ENCODE measurements at places on chromosomes 2 and 18. TPM values are rescaled to one million over a fixed set of nuclear protein-coding genes. Genes with fewer than 3 reads are reported as not detected.

- H3K36me3 ChIP-seq: no peaks in the 10 kb centered on the region
- no peaks in the 10 kb centered on the region for H3K27me3 ChIP-seq
- H3K4me1 ChIP-seq: peaks cover 3% of the 10 kb centered on the region
Observed at GRCh38 chr2:197024206-197024605, 97.7 kb upstream of the PGAP1 start.

DNA sequence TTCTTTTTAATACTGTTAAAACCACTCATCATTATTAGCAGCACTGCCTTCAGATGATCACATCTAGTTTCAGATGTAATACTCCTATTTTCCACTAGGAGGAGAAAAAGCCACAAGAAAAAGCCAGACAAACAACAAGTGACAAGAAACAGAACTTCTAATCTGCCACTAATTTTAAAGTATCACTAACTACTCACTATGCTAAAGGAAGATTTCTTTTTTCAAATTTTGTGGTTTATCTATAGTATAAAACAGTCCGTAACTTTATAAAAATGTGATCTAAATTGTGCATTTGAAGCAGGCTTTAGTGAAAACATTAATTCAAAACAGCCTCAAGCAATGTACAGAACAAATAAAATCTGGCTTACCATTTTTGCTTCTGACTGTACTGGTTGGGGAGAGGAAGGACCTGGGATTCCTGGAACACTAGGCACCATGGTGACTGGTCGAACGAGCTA, 56.8 kb downstream of the ATF2 start:
- peaks cover 48% of the 10 kb centered on the region for H3K36me3 ChIP-seq

GRCh38 chr2:36770542-36771287, 74.2 kb downstream of the VIT start:
- no peaks in the 10 kb centered on the region for H3K27me3 ChIP-seq
- DNase-seq: peak; percentile 76
- no peak overlapping the region for H3K27ac ChIP-seq
- H3K36me3 ChIP-seq: no peaks in the 10 kb centered on the region
- peaks cover 8% of the 10 kb centered on the region for H3K4me1 ChIP-seq

DNA sequence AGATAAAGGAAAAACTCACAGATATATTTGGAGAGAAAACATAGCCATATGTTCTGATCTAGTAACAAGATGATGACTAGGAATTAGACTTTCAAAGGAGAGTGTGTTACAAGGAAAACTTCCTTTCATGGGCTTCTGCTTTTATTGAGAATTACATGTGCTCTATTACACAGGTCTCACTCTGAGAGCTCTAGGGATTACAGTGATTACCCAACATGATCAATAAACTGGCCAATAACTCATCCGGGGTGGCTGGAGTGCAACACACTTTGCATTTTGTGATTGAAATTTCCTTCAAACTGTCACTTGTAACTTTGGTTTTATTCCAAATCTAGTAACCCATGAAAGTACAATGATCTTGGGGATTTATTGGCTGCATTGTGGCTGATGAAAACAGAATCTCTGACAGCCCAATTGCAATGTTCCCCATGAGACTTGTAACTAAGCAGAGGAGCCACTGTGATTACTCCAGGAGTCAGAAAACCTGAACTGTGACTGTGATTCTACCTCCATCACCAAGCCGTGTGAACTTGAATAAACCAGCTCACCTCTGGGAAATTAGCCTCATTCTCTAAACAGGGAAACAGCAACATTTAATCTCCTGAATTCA, 40.2 kb upstream of the LRRC30 start:
- no peaks in the 10 kb centered on the region for H3K4me1 ChIP-seq
- no peak overlapping the region for H3K4me3 ChIP-seq
- no peaks in the 10 kb centered on the region for H3K36me3 ChIP-seq
- no peaks in the 10 kb centered on the region for H3K27me3 ChIP-seq

DNA sequence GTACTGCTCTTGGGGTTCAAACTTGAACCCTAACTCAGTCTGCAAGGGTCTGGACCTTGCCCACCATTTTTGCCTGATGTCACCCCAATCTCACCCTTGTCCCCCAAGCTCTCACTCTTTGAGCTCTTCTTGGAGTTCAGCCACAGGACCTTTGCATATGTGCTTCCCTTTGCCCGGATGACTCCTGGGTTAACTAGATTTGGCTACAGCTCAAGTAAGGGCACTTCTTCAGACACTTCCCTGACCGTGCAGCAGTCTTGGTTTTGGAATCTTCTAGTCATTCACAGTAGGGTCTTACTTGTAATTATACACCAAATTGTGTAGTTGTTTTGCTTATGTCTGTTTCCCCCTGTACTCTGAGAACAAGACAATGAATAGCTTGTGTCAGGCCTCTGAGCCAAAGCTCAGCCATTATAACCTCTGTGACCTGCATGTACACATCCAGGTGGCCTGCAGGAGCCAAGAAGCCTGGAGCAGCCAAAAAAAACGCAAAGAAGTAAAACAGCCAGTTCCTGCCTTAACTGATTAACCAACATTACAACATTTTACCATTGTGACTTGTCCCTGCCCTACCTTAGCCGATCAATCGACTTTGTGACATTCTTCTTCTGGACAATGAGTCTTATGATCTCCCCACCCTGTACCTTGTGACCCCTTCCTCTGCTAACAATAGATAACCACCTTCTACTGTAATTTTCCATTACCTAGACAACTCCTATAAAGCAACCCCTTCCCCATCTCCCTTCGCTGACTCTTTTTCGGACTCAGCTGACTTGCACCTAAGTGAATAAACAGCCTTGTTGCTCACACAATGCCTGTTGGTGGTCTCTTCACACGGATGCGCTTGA, 1.0 kb upstream of the MOGAT1 start:
- no peaks in the 10 kb centered on the region for H3K4me1 ChIP-seq
- no peak overlapping the region for H3K4me3 ChIP-seq
- H3K36me3 ChIP-seq: no peaks in the 10 kb centered on the region
- DNase-seq: no peak
- no peak overlapping the region for H3K27ac ChIP-seq

- peak overlapping the region; percentile 73 for H3K4me3 ChIP-seq
- peak overlapping the region; percentile 88 for H3K27ac ChIP-seq
- no peaks in the 10 kb centered on the region for H3K36me3 ChIP-seq
- H3K27me3 ChIP-seq: no peaks in the 10 kb centered on the region
- peaks cover 21% of the 10 kb centered on the region for H3K4me1 ChIP-seq
Observed at GRCh38 chr2:189440644-189440946, 679 bp upstream of the WDR75 start.

DNA sequence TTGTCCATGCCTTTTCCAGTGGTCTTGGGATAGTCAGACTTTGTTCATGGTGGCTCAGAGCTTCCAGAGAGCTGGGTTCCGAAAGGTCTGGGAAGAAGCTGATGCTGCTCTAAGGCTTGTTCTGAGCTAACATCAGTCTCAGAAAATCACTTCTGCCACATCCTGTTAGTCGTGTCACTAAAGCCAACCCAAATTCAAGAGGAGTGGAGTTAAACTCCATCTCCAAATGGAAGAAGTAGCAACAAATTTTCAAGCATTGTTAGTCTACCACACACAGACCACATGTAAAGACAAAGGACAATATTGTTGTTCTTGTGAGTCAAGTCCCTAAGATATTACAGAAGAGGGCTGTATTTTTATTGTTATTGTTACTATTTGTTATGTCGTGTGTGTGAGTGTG, 77.8 kb downstream of the PID1 start:
- H3K36me3 ChIP-seq: no peaks in the 10 kb centered on the region
- H3K4me3 ChIP-seq: no peak overlapping the region
- H3K27ac ChIP-seq: no peak overlapping the region
- H3K4me1 ChIP-seq: no peaks in the 10 kb centered on the region
- no peaks in the 10 kb centered on the region for H3K27me3 ChIP-seq

DNA sequence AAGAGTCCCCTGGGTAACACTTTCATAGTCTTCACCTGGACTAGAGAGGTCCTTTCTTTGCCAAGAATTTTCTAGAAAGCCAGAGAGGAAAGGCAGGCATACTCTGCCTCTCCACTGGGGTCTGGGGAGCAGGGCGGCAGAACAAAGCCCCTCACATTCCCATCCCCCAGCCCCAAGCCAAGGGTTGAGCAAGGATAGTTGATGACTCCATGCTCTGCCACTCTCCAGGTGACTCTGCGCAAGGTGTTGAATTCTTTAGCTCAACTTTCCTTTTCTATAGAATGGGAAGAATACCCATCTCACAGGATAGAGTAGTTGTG, 2.9 kb upstream of the GDF7 start:
- peaks cover 95% of the 10 kb centered on the region for H3K27me3 ChIP-seq
- no peaks in the 10 kb centered on the region for H3K36me3 ChIP-seq
- H3K4me1 ChIP-seq: peaks cover 6% of the 10 kb centered on the region
- no peak overlapping the region for H3K4me3 ChIP-seq

DNA sequence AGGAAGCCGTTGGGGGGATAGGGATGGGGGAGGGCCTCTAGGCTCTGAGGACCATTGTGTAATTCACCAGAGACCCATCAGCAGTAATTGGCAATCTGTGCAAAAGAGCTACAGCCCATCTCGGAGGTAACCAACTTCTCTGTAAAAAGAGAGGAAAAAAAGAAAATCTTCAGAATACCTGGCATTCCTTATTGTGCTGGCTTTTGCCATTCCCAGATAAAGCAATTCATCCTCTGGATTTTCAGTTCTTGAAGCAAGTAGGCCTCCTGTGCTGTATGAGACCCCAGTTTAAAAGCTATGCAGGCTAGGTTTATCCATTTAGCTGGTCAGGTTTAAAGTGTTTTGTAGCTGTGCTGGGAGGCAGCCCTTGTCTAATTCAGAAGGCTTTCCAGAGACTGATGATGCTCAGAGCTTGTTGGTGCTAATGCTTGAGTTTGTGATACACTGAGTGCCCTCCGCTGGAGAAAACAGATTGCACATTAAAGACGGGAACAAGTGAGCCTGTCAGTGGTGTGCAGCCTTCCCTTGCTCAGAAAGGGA, at the start of gene LRRTM4:
LRRTM4 (minus strand) TSS at position 446 of the 540 bp plus-strand sequence.
- no peaks in the 10 kb centered on the region for H3K36me3 ChIP-seq
- no peaks in the 10 kb centered on the region for H3K4me1 ChIP-seq
- H3K27ac ChIP-seq: no peak within 1 kb of the TSS
- peak; percentile 63 for DNase-seq

DNA sequence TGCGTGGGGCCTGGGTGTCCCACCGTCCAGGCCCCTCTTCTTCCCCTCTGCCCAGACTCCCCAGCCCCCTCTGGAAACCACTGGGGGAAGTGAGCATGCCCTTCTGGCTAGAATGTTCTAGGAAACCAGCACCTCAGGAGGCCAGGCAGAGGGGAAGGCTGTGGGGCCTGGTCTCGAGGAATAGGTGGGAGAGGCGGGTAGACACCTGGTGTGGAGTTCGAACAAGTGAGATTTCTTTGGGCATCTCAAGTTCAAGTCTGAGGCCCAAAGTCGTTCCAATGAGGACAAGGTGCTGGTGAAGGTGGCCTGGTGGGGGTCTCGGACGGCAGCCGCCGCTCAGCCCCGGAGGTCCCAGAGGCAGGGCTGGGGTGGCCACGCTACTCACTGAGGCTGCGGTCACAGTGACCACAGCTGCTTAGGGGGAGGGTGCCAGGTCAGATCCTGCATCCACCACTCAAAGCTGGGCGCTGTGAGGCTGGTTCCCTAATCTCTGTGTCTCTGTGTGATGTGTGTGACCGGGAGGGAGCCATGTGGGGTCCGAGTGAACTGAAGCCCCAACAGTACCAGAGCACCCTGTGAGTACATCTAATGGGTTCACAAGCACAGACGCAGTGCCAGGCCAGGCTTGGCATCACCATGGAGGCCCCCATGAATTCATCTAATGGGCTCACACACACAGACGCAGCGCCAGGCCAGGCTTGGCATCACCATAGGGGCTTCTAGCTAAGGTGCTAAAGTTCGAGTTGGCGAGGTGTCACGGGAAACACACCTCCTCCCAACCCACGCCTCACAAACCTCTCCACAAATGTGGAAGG, 26.5 kb upstream of the PXDN start:
- H3K27me3 ChIP-seq: no peaks in the 10 kb centered on the region
- peaks cover 5% of the 10 kb centered on the region for H3K4me1 ChIP-seq
- H3K27ac ChIP-seq: no peak overlapping the region
- H3K36me3 ChIP-seq: no peaks in the 10 kb centered on the region

GRCh38 chr2:199457147-199458008, at the start of gene SATB2:
Gene SATB2 (minus strand): TSS chr2:199457939. CDS start chr2:199456037, 1,902 bp downstream.
- peak; percentile 78 for DNase-seq
- H3K36me3 ChIP-seq: no peaks in the 10 kb centered on the region

- H3K36me3 ChIP-seq: no peaks in the 10 kb centered on the region
- peaks cover 5% of the 10 kb centered on the region for H3K27me3 ChIP-seq
- H3K4me1 ChIP-seq: no peaks in the 10 kb centered on the region
- H3K4me3 ChIP-seq: no peak overlapping the region
- no peak overlapping the region for H3K27ac ChIP-seq
Observed at GRCh38 chr2:205696331-205696926, 14.1 kb downstream of the NRP2 start.

DNA sequence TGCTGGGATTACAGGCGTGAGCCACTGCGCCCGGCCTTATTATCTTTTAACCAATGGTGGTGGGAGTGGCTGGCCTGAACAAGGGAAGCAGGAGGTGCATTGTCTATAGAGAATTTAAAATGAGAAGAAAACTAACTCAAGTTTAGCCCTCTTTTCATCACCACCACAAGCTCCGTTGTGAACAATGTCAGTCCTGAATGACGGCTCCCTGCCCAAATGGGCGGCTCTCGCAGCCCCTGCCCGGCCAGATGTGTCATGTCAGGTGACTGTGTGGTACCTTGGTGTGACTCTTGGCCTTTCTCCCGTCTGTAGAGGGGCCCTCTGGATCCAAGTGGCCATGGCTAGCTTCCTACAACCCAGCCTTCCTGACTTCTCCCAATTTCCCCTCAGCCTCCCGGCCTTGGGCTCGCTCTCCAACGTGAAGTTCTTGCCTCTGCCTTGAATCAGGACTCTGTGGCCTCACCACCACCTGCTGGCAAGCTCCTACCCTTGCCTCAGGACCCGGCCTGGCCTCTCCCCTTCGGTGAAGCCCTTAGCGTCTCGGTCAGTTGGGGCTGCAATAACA, 67.6 kb downstream of the LONRF2 start:
- no peaks in the 10 kb centered on the region for H3K27me3 ChIP-seq
- H3K4me3 ChIP-seq: no peak overlapping the region
- DNase-seq: no peak
- H3K36me3 ChIP-seq: no peaks in the 10 kb centered on the region
- H3K4me1 ChIP-seq: no peaks in the 10 kb centered on the region
- no peak overlapping the region for H3K27ac ChIP-seq

DNA sequence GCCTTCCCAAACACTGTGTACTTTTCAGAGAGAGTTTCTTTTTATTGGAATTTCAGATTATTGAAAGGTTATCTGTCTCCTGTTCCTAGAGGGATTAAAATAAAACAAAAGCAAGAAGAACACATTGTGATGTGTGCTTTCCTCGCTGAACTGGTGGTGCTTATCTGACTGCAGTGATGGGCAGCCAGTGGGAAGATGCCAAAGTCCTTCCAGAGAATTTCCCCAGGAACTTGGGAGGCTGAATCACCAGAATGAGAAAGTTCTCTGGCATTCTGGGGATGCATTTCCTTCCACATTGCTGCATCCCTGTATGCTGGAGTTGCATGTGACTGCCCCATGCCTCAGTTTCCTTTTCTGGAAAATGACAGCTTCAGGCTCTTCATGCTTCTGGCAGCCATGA, 53.9 kb upstream of the SEC11C start:
- no peak overlapping the region for H3K4me3 ChIP-seq
- no peaks in the 10 kb centered on the region for H3K27me3 ChIP-seq
- no peak overlapping the region for H3K27ac ChIP-seq
- H3K36me3 ChIP-seq: no peaks in the 10 kb centered on the region
- no peak for DNase-seq

- no peak overlapping the region for H3K27ac ChIP-seq
- H3K4me3 ChIP-seq: no peak overlapping the region
- no peaks in the 10 kb centered on the region for H3K4me1 ChIP-seq
- no peak for DNase-seq
- no peaks in the 10 kb centered on the region for H3K27me3 ChIP-seq
- no peaks in the 10 kb centered on the region for H3K36me3 ChIP-seq
Observed at GRCh38 chr2:102027036-102027980, 35.5 kb downstream of the IL1R2 start.

The CRYBA2 gene
- total RNA-seq: 1.3 TPM

The CAPN14 gene
- total RNA-seq: 0.13 TPM

The IL36B gene
- not detected for total RNA-seq

The DNER gene
- 9.2 TPM for total RNA-seq

The VWC2L gene
- not detected for total RNA-seq

The UGT1A5 gene
- not detected for total RNA-seq

The PLGLB1 gene
- total RNA-seq: 3.3 TPM

The HAAO gene
- 2.4 TPM for total RNA-seq
